ENCODE measurements at places on chromosomes 1 and 21.

DNA sequence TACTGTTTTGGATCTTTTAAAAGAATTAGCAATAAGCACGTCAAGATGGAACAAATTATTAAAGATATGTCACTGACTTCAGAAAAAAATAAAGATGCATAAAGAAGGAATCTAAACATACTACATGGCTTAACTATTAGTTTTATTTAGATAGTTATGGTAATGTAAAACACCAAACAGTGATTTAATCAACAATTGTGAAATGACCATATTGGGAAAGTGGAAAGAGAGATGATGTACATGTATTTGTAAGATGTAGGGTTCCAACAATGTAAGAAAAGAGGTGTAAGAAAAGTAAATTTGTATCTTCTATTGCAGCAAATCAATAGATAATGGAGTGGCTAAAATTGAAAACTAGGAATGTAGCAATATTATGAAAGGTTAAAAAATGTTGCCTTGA is 6.4 kb upstream of the AIM2 start:
- no peak for DNase-seq

- DNase-seq, result no peak
Observed at GRCh38 chr1:24481101-24481500, 21.5 kb upstream of the RCAN3 start.

DNA sequence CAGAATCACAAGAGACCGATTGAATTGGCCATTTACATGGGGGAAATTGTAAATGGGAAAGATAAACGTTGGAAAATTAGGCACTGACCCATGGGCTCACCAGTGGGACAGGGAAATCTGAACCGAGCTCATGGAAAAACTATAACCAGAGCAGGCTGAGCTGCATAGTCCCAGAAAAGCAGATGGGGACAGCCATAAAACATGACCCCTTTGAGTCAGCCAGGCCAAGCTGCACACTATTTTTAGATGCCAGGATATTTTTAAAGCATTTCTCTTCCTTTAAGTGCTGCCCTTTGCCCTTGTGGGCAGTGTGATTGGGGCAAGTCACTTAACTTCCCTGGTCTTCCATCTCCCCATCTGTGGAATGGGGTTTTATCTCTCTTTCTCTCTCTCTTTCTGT is 184.1 kb downstream of the FOXD2 start:
- DNase-seq, result no peak

DNA sequence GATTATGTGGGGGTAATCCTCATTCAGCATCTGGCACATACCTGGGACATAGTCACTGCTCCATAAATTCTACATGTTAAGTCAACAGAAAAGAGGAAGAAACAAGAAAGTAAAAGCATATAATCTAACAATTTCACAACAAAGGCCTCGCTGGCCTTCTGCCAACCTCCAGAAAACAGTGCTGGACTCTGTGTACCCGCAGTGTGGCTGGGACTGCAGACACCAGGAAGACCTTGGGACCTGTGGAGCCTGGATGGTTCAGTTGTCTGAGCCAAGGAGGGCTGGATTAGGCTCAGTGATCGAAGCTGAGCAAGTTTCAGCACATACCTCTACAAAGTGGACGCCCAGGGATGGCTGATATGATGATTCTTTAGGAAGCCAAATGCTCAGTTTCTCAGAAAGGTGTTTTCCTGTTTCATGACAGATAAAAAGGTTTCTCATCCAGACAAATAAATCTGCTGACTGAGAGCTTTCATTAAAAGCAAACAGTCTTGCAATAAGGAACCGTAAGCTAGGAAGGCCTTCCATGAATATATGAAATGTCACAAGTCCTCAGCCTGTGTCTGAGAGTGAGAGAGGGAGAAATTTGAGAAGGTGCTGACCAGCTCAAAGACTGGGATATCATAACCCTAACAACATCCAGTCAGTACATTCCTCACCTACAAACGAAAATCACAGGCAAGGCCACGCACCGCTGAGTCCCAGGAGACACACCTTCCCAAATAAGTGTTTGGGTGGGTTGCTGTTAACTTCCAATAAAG is 48.4 kb downstream of the CAPZB start:
- DNase-seq, result no peak

- no peak for DNase-seq
Observed at GRCh38 chr1:27621051-27621920, 13.7 kb downstream of the FGR start.

Data from ecto neural progenitor cell (in vitro differentiated cells).